GM06990 (cell line): ENCODE measurements at places on chromosomes 16 and 17.

GRCh38 chr16:30609002-30609925 is 925 bp downstream of the ZNF689 start:
- DNase-seq, result peak; percentile 65

DNA sequence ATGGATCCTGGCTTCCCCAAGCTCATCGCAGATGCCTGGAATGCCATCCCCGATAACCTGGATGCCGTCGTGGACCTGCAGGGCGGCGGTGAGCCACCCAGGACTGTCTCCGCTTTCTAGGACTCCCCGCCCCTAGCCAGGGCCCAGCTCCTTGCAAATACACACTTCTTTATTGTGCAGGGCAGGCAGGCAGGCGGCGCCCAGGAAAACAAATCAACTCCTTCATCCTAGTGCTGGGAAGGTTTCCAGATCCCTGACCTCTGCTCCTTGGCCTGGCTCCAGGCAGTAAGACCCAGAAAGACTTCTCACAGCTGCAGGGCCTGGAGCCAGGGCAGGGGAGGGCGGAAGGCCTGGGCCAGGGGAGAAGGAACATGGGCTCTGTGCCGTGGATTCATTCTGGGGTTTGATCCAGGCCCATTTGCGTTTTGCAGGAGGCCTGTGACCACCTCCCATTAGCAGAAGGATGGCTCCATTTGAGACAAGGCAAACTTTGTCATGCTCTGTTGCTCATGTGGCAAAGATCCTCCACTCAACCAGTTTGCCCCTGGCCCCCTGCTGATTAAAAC is 6.0 kb upstream of the LPCAT2 start:
- no peak for DNase-seq

DNA sequence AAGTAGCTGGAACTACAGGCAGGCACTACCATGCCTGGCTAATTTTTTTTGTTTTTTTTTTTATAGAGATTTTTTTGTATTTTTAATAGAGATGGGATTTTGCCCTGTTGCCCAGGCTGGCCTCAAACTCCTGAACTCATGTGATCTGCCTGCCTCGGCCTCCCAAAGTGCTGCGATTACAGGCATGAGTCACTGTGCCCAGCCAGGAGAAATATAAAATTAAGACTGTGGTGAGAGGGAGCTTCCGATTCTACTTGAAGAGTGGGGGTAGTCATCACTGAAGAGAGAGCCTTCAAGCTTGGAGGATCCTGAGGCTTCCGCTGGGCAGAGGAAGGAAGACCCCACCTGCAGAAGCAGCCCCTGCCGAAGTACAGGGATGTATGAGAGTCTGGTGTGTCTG is 34.4 kb upstream of the RGS9 start:
- DNase-seq, result no peak

DNA sequence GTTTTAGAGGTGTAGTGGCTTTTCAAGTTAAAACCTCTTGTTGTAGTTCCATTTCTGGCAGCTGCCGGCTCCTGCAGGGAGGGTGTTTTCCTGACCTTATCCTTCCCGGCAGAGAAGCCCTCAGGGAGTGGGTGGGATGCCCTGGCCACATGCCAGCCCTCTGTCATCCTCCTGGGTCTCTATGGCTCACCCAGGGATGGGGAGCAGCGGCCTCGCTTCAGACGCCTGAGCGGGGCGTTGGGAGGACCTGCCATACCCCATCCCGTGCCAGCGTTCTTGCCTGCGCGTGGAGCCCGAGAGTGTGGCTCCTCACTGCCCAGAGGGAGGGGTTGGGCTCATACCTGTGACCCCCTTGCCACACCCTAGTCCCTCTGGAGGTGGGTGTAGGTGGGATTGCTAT is 11.9 kb downstream of the KCNJ12 start:
- no peak for DNase-seq

DNA sequence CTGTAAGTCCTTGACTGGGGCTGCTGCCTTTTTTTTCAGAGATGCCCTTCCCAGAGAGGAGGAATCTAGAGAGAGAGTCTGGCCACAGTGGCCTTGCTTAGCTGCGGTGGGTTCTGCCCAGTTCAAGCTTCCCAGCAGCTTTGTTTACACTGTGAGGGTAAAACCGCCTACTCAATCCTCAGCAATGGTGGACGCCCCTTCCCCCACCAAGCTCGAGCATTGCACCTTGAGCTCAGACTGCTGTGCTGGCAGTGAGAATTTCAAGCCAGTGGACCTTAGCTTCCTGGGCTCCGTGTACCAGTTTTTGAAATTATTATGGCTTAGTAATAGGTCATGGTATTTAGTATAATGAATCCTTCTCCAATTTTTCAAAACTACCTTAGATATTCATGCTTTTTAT is 395.4 kb downstream of the NPIPA7 start:
- DNase-seq, result no peak

GRCh38 chr17:78781893-78782304 is at the start of gene CYTH1:
CYTH1 (minus strand) TSS chr17:78782273; CDS start chr17:78782223, 50 bp downstream.
- no peak for DNase-seq

DNA sequence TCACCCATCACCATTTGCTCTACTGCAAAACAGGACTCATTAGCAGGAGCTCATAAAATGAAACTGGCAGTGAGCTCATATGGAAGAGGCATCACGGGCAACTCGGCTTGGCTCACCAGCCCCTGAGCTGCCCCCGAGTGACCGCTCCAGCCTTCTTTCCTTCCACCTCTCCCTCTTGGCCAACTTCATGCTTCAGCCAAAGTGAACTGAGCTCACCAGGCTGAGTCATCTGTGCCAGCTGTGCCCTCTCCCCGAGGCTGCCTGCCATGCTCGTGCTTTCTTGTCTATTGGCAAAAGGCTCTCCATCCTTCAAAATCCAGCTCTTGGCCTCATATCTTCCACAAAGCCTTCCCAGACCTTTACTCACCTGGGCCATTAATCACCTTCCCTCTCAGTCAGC is 391.4 kb downstream of the WWOX start:
- DNase-seq, result no peak

DNA sequence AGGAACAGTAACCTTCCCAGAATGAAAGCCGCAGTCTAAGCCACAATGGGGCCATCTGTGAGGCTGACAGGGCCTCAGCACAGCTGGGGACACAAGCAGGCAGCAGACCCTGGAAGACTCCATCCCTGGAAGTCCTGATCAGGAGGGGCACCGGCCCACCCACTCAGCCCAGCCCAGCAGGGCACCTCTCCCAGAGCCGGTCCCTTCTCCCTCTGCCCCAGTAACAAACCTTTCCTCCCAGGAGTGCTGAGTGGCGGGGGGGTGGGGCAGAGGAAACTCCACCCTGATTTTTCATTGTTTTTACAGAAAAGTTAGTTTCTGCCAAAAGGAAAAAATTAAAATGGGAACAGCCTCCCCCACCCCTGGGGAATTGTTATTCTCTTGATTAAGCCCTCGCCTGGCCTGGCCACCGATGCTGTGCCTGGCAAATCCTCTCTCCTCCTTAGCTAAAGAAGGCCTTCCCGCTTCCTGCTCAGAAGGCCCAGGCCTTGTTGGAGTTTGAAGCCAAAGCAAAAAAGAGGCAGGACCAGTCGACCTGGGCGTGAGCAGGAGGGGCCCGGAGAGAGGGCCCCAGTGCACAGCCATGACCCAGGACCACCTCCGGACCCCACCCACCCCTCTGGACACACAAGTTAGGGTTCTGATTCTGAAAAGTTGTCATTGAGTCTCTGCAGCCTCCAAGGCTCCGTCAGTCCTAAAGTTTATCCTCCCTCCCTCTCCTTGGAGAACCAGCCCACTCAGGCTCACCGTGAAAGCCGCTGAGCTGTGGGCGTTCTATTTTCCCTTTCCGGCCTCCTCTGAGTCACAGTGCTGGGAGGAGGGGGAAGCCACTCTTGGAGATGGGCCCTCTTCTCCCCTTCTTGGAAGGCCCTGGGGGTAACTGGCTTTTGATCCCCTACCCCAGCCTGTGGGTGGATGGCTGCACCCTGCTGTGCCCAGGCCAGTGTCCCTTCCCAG is 128.4 kb upstream of the TNRC6C start:
- DNase-seq, result no peak

DNA sequence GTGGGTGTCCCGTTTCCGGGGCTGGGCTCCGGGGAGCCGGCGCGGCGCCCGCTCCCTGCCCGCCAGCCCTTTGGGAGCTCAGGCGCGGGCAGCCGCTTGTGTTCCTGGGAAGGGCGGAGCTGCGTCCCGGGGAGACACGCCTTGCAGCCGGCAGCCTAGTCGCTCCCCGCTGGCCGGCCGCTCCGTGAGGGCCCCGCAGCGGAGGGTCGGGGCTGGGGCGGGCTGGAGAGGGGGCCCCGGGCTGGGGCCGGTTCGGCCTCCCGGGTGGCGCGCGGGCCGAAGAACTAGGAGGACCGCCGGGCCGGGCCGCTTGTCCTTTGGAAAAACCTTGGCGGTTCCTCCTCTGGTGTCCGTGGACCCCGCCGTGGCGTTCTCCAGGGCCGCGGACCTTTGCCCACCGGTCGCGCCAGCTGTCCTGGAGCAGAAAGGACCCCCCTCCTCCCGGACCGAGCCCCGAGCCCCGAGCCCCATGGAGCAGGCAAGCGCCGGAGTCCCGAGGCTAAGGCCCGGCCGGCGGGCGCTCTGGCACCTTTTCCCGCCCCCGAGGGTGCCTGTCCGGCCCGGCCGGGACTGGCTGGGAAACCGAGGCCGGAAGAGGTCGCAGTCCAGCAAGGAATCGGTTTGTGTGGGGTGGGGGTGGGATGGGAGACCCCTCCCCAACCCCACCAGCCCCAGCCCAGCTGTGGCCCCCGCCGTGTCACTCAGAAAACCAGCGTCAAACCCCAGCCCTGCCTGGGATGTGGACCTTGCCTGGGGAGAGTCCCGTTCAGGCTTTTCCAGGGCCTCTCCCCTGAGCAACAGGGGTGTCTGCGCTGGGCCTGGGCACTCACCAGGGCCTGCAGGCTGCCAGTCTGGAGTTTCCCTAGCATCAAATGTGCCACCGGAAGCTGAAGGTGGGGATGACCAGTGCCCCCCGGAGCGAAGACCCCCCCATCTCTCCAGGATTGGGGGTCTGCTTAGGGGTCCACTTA is 6.8 kb upstream of the TBC1D3B start:
- DNase-seq, result no peak

DNA sequence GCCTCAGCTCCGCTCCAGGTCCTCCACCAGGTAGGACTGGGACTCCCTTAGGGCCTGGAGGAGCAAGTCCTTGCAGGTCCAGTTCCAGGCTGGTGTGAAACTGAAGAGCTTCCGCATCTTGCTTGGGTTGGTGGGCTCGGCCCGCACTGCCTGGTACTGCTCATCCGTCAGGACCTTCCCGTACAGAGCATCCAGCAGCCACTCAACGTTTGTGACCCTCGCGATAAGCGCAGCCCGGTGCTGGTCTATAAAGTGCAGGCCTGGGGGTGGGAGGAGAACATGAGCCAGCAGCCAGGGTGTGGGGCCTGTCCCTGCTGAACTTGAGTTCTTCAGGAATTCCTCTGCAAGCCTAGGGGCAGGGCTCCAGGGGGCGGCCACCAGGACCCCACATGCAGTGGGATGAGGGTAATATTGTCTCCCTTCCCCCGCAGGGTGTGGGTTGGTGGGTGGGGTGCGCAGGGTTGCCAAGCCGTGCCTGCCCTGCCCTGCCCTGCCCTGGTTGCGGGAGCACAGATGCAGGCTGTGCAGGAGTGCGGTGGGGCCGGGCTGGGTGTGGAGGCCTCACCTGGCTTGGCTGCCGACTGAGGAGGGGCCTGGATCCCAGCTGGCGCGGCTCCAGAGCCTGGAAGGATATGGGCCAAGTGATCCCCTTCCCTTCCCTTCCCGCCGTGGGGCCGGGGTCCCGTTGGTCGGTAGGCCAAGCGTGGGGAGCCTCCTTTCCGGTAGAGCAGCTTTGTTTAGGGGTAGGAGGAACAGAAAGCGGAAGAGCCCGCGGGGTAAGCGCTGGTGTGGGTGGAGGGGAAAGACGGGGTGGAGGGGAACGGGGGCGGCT is 762 bp downstream of the PYCARD start:
- DNase-seq, result no peak

DNA sequence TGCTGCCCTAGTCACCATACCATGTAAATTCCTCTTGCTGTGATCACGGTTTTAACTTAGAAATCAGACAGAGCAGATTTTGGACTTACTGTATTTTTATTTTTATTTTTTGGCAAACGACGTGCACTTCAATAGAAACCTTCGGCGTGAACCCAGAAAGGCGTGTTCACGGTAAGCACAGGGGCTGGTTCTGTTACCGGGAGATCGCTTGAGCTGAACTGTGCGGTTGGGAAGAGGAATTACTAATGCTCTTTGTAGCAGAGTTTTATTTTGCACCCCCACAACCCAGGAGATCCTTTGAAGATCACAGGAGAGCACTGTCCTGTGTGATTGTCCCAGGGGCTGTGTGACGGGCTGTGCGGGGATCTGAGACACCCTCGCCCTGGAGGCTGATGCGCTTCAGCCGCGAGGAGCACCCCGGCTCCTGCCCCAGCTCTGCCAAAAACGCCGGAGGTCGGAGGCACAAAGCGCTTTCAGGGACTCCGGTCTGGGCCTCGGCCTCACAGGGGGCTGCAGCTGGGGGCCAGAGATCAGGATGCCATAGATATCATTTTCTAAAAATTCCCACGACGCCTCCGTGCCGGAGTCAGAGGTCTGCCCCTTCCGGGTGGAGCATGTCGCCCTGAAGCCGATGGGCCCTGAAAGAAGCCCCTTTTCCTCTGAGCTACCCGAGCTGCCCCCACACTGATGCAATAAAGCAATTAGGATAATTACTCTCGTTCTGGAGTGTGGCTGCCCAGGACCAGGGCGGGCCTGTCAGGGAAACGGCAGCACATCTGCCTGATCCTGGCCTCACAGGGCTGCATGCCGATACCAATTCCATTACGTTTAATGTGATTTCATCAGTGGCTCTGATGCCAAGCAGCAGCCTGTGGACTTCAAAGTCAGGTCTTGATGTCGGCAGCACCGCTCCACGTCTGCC is 71.8 kb downstream of the LMF1 start:
- DNase-seq, result no peak

DNA sequence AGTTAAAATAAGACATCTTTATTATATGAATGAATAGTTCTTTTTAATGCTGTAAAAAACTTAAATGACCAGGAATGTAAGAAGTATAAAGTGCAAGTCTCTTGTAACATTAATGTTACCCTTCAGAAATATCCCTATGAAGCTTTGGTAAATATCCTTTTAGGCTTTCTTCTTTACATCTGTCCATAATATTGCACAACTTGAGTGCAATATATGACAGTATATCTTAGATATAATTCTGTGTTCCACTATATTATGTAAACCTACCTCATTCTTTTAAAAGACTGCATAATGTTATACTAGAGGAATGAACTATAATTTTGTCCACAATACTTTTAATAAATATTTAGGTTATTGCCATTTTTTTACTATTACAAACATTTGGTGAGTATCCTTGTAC is 81.1 kb downstream of the EFCAB13 start:
- no peak for DNase-seq

DNA sequence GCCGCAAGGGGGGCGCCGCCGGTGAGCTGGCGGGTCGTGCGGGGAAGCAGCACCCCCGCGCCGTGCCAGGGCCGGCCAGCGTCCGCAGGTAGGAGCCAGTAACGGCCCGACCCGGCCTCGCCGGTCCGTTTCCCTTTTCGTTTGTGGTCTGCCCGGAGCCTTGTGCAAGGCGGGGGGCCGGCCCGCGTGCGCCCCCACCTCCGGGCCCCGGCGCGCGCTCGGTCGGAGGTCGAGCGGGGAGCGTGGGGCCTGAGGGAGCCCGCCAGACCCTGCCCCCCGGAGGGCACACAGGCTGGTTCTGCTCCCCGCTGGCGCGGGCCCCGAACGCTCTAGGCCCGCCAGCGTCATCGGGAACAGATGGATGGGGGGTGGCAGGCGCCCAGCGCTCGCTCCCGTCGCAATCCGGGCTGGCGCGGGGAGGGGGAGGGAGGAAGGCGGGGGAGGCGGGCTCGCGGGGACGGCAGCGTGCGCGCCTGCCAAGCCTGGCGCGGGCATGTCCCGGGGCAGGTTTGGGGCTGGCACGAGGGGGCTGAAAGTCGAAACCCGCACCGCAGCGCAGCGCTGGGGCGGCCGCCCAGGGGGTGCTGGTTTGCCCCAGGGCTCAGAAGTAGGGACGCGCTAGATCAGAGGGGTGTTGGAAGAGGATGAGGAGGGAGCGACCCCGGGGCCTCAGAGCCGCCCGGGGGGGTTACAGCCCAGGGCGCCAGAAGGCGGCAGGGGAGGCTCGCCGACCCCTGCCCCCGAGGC is 1.5 kb upstream of the GSE1 start:
- peak; percentile 68 for DNase-seq
